ENCODE measurements at places on chromosomes 11 and 22.

DNA sequence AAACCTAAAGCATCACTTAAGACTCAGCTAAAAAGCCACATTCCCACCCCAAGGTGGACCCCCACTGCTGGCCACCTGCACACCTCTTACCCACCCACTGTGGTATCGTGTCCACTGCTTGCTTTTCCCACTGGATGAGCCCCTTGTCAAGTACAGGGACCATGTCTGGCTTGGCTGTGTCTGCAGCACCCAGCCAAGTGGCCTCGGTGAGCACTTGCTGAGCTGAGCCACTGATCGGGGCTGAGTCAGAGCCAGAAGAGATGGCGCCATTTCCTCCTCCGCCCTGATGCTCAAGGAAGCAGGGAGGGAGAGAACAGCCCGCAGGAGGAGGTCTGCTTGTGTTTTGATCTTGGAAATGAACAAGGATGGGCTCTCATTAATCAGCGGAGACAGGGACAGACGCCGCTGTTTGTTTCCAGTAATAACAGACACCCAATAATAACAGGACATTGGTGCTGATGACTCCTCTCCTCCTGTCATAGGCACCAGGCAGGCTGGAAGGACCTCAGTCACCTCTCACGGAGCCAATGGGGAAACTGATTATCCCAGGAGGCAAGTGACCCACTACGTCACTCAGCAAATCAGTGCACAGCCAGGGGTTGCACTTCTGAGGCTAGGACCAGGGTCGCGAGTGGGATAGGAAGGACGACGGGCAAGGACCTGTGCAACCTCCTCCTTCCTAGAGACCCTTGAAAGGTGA is 85.2 kb upstream of the RTL6 start:
- no peak for DNase-seq

GRCh38 chr22:20180640-20181039 is 29.8 kb upstream of the CCDC188 start:
- no peak for DNase-seq

DNA sequence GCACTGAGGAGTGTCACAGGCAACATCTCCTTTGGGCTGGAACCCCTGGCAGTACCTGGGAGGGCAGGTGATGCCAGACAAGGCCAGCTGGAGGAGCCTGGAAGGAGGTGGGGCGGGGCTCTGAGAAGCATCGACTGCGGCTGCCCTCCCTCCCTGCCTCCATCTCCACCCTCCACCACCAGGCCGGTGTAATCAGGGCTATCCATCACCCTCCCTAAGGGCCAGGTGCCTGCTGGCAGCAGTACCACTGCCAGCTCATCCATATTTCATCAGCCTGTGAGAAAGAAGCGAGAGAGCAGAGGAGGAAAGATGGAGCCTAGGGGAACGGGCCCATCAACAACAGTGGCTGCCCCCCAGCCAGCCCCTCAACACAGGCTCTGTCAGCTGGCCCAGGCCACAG is 51.4 kb upstream of the RASD2 start:
- DNase-seq = no peak

DNA sequence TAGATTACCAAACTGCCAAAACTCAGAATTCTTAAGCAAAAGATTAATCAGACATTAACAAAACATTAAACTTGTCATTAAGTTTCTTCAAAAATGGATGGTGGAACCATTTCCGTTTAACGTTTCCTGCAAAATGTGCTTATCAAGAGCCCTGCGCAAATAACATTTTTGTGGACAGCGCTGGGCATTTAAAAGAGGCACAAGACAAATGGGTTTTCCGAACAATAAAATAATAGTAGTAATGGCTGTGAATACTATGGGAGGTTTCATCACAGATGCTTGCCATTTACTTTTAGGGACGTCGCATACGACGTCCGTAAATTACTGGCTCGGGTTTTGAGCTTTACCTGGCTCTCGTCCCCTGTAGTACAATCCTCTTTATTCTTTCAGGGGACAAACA is 1.1 kb downstream of the NPAT start:
- no peak for DNase-seq

DNA sequence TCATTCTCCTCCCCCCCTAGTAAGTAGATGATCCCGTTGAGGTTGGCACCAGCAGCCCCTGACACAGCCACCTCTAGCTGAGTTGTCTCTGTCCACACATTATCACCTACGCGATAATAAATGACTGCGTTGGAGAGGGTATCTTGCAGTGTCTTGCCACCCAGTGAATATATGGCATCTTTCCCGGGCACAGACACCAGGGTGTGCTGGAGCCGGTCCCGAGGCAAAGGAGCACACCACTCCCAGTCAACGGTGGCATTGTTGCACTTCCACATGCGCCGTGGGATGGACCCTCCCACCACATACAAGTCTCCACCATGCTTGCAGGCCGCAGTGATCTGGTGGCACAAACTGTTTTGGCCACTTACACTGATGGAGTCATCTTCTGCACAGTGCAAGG is 5.4 kb downstream of the KBTBD4 start:
- no peak for DNase-seq

All from D721Med (cell line).